ENCODE measurements at places on chromosomes 5 and 9.

DNA sequence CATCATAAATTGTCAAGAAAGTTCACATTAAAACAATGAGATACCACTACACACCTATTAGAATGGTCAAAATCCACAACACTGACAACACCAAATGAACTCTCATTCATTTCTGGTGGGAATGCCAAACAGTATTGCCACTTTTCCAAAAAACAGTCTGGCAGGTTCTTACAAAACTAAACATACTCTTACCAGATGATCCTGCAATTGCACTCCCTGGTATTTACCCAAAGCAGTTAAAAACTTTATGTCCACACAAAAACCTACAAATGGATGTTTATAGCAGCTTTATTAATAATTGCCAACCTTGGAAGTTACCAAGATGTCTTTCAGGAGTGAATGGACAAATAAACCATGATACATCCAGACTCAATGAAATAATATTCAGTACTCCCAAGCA is 56.8 kb downstream of the ZNF608 start:
- DNase-seq = no peak

DNA sequence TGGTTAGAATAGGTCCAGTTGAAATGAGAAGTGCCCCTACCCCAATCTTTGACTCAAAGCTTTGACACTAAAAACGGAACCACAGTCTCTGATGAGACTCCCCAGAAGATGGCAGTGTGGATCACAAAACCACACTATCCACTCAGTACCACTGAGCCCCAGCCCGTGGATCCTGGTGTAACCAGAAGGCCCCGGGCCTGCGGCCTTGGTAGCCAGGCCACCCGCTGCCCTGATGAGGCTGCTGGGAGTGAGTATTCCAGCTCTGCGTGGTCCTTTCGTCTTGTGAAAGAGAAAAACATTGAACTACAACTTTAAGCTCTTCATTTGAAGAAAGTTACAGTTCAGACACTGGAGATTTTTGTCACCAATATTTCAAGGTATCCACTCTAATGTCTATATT is 42.2 kb upstream of the FBP1 start:
- peak; percentile 55 for DNase-seq

DNA sequence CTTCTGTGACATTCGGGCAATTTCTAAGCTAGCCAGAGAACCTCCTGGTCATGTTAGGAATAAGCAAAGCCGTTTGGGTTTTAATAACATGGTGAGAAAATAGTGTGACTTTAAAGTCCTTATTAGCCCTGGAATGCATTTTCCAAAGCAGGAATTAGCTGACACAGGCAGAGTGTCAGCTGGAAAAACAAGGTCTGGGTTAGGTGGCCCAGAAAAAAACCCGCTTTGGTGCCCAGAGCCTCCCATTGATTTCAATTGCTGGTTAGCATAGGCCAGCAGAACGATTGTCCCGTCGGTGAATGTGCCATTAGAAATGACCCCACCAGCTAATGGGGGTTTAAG is 62.1 kb upstream of the CPEB4 start:
- no peak for DNase-seq

DNA sequence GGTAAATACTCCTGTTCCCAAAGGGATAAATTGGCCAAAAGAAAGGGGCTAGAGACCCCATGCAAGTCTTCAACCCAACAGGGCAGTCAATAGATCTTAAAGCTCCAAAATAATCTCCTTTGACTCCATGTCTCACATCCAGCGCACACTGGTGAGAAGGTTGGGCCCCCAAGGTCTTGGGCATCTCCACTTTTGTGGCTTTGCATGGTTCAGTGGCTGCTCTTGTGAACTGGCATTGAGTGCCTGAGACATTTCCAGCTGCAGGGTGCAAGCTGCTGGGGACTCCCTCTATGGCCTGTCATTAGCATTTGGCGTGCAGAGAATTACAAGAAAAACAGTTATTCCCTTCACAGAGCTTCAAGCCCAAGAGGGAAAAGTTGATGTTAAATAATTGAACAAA is 224.7 kb downstream of the MTRR start:
- no peak for DNase-seq

- DNase-seq = no peak
Measured at GRCh38 chr9:34496149-34496712, 26.6 kb downstream of the ENHO start.

DNA sequence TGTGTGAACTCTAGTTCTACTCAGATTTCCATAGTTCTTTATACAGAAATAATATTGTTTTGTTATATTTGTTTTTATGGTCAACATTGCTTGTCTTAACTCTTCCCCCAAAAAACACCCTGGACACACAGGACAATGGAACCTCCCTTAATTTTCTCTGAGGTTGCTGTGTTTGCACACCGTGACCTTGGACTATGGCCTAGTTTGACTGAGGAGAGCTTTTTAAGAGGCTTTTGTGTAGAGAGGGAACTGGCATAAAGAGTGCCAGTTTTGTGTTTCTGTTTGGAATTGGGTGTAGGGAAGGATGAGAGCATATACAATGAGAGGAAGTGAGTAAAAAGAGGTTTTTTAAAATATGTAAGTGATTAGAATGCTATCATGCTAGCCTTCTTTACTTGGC is 101.1 kb upstream of the MEF2C start:
- no peak for DNase-seq

DNA sequence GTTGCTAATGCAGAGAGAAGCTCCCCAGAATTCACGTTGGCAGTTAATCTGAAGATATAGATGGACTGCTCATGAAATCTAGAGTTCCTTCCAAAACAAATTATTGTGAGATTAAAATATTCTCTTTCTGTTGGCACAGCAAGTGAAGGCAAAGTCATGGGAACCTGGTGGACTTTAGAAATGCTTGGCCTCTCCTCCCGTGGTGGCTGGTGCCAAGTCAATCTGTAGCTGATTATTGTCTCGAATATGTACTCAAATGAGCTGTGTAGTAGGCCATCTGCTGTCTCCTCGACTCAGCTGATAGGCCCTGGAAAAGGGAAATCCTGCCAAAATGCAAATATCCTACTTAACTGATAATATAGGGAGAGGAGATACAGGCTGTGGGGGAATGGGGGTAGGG is 69.3 kb downstream of the DAPK1 start:
- no peak for DNase-seq

- DNase-seq = no peak
Measured at GRCh38 chr5:79859588-79859987, 131.5 kb downstream of the MTX3 start.

DNA sequence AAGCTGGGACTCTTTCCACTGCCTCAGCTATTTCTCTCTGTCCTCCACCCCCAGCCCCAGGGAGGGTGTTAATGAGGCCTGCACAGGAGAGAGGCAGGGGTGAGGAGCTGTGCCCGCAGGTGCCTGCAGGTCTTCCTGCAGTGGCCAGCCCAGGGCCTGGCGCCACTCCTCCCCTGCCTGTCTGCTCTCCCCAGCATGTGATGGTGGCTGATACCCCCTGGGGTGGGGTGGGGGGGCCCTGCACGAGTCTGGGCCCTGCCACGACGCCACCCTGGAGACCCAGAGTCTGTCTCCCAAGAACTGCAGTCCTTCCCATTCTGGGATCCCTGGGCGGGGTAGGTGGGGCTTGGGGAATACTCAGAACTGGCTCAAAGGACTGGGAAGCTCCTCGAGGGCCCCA is 166.4 kb upstream of the SMIM23 start:
- DNase-seq = no peak

DNA sequence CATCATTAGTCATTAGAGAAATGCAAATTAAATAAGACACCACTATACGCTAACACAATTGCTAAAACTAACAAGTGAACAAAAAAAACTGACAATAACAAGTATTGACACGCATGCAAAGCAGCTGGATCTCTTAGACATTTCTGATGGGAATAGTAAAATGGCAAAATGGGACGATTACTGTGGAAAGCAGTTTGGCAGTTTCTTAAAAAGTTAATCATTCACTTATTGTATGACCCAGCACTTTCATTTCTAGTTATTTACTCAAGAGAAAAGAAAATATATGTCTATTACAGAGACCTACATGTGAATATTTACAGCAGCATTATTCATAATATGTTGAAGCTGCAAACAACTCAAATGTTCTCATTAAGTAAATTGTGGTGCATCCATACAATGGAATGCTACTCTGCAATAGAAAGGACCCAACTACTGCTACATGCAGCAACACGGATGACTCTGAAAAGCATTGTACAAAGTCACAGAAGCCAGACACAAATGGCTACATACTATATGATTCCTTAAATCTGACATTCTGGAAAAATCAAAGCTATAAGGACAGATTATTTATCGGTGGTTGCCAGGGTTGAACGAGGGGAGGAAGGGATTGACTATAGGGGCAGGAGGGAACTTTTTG is 96.8 kb upstream of the ITGA2 start:
- no peak for DNase-seq

GRCh38 chr5:179698935-179699615 is at the start of gene CANX:
Gene CANX, plus strand, starts transcription at chr5:179698967. Its CDS starts 6,715 bp downstream, at chr5:179705682.
- DNase-seq = no peak

- no peak for DNase-seq
Measured at GRCh38 chr5:83467371-83468035, 4.0 kb upstream of the VCAN start.

GRCh38 chr5:143413958-143414669 is 10.6 kb upstream of the NR3C1 start:
- DNase-seq = no peak

DNA sequence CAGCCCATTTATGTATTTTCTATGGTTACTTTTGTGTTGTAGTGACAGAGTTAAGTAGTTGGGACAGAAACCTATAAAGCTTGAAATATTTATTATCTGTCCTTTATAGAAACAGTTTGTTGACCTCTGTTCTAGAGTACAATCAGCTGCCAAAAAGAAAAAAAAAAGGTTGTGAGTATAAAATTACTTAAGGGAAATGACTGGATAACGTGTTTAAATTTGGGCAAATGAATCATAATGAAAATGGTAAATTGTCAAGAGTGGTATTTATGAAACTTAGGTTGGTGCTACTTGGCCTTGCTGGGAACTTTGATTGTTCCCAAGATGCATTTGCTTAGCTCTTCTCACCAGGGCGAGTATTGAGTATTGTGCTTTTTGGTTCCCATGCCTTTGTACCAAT is 70.2 kb upstream of the IL6ST start:
- DNase-seq = no peak

- DNase-seq = no peak
Measured at GRCh38 chr9:36214571-36214970, 23.9 kb downstream of the CLTA start.

DNA sequence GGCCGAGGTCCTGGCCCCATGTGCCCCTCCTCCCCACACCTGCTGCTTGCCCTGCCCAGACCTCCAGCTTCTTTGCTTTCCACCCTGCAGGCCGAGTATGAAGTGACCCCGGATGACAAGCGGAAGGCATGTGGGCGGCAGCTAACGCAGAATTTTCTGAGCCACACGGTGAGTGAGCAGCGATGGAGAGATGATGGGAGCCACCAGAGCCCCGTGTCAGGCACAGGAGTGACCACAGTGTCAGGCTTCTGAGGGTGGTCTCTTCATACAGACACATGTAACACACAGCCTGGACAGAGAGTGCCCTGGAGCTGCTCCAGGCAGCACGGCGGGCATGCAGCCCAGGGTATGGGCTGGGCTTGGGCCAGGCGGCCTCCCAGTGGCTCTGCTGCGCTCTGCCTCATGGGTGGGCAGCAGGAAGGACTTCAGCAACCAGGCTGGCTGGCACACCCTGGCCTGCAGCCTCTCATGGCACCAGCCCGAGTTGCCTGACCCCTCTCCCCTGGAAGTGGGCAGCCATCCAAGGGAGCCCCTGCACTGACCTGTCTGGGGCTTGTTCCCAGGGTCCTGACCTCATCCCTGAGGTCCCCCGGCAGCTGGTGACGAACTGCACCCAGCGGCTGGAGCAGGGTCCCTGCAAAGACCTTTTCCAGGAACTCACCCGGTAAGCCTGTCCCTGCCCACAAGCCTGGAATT is 5.8 kb downstream of the GRK6 start:
- DNase-seq = no peak

DNA sequence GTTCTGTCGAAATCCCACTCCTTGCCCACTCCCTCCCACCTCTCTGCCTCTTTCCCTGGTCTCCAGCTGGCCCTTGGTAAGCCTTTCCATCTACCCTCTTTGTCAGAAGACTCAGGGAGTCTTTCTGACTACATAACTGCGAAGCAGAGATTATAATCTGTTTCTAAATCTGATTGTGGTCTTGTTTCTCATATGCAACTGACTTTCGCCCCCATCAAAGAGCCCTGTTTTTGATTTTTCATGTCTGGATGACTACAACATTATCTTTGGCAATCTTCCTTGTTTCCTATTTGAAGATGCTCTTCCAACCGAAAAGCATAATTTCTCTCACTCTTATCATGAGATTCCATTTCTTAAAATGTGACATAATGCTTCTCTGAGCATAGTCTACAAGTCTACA is 218.2 kb upstream of the ADAMTSL1 start:
- DNase-seq = no peak

GRCh38 chr5:74019923-74020322 is 393.9 kb downstream of the ARHGEF28 start:
- DNase-seq = no peak

GRCh38 chr9:90180381-90180780 is 462.2 kb downstream of the DIRAS2 start:
- no peak for DNase-seq

DNA sequence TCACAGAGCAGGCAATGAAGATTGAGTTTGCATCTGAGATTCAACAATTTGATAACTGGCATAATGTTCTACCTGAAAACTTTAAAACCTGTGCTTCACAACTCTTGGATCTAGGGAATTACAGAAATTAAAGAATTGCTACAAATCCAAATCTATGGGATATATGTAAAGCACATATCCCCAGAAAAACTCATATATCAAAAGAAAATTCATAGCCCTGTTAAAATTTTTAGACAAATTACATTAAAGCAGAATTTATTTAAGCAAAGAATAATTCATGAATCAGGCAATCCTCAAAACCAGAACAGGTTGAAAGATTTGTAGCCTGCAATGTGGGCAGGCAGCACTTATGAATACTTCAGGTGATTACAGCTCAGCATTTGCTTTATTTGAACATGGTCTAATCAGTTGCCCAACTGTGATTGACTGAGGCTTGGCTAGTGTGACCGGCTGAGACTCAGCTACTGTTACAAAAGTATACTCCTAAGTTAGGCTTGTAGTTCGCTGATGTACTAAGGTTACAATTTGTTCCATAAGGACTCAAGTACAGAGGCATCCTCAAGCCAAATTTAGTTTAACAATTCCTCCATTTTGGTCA is 10.3 kb upstream of the UBTD2 start:
- DNase-seq = no peak

DNA sequence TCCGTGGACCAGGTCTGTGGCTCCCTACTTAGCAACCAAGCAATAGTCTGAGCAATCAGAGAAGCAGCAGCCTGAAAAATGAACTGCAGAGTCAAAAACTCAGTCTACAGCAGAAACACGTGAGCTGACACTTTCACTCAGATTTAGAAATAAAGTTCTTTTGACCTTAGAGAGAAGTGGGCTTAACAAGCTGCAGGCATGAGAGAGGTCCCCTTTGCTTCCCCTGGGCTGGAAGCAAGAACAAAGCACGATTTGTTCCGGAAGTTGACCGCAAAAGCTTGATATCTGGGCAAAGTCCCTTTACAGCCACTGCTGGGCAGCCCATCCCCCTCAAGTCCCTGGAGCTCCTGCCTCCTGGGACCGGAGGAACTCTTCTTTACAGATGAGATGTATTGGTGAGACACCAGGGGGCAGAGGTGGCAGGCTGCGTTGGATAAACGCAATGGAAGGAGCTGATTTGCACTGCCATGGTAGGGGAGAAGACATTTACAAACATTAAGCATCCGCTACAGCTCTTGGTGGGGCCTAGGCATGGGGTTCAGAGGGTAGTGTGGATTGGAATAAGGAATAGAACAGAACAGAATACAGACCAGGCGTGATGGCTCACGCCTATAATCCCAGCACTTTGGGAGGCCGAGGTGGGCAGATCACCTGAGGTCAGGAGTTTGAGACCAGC is 5.8 kb upstream of the SOWAHA start:
- DNase-seq = no peak
